ENCODE measurements at places on chromosomes 12 and 14.
A peak's percentile ranks its signal among the peaks of the same experiment; 100 is the strongest.

DNA sequence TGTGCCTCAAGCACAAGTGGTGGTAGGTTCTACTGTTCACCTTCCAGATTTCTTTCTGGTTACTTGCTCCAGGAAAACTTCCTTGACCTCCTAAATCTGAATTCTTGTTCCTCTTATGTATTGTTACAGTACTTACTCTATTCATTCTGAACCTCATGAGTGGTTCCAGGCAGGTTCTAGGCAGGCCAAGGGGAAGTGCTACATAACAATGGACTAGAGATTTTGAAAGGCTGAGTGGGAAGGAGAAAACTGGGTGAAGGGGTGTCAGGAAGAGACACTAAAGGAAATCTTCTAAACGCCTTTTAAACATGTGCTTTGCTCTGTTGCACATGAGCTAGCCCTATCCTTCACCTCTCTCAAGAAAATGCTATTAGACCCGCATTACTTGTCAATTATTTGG lies 1.6 kb downstream of the YARS2 start:
- DNase-seq = no peak

DNA sequence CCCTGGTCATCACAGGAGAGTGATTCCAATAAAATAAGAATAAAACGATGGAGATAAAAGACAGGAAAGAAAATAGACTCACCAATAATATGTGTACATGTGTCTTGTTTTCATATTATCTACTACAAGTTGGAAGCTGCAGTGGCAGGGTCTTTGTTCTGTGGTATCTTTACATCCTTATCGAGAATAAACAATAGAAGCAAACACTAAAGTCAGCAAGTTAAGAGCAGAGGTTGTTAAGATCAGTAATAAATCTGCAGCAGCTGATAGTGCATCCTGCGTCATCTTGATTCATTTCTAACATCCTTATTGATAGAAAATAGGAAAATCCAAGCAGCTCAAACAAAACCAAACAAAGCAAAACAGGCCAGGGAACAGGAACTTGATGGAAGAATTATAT lies 107.4 kb downstream of the RPS29 start:
- DNase-seq = no peak

- peak; percentile 58 for DNase-seq
These were observed 48.6 kb upstream of the TMEM233 start for GRCh38 chr12:119544765-119545625.

DNA sequence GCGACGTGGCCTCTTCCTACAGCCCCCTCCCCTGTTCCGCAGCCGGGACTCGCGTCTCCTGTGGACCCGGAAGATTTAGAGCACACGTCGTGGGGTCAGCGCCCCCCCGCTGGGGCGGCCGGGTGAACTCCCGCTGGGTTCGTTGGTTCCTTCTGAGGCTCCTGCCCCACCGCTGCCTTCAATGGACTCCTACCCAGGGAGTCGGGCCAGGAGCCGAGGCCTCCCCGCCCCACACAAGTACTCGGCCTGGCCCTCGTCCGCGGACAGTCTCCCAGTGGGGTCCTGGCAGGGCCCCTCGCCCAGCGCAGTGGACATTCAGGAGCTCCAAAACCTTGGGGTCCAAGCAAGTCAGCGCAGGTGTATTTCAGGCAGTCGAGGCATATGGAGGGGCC lies 1.2 kb downstream of the MMP17 start:
- DNase-seq = no peak

DNA sequence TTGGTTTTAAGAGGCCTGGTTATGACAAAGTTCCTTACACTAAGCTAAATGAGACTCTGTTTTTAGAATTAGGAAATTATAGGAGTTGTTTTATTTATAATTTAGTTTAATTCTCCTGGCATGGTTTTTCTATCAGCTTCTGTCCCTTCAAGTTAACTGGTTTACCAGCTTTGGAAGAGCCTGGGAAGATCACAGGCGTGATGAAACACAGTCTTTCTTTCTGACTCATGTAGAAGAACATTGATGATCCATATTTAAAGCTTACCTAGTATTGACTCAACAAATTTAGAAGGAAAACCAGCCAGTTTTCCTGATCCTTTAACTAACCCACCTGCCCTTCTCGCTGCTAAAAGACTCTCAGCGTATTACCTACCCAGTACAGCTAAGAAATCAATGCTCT lies 155.2 kb downstream of the TGFB3 start:
- DNase-seq = no peak

- DNase-seq = no peak
These were observed 253.8 kb downstream of the RMST start for GRCh38 chr12:97716356-97716755.

All from activated naive CD8-positive, alpha-beta T cell treated with anti-CD3 and anti-CD28 coated beads, Interleukin-2, amount 50 U/mL, for 24 hours (primary cell).